ENCODE measurements at places on chromosomes 11 and 22. TPM values are rescaled to one million over a fixed set of nuclear protein-coding genes. Genes with fewer than 3 reads are reported as not detected.

GRCh38 chr11:90326647-90327046 lies 103.8 kb upstream of the CHORDC1 start:
- DNase-seq, result no peak

GRCh38 chr22:29700206-29700899 lies 19.4 kb upstream of the CABP7 start:
- no peak for DNase-seq

The BARX2 gene
- not detected for total RNA-seq

DNA sequence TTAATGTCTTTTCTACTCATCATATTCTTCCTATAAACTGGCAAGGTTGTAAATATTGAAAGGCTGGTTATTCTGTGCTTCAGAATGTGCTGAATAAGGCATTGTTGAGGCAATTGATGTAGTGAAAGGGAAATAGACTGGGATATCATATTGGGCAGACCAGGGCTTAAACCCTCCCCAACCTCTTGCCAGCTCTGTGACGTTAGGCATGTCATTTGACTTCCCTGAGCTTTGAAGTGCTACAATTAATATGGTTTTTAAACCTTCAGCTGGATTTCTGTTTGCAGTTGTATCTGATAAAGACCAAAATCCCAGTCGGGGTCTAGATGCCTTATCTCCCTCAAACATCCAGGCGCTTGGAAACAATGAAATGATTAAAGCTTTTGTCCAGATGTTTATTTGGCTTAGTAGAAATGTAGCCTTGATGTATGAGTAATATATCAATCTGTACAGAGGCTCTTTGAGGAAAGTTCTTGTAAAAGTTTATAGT lies 208.1 kb downstream of the DBX1 start:
- no peak for DNase-seq

The FERMT3 gene
- total RNA-seq, result not detected

The CECR2 gene
- 2.0 TPM for total RNA-seq

GRCh38 chr22:32697331-32697995 lies 104.0 kb upstream of the TIMP3 start:
- DNase-seq, result no peak
